ENCODE measurements at places on chromosomes 6 and 20. TPM values are rescaled to one million over a fixed set of nuclear protein-coding genes. Genes with fewer than 3 reads are reported as not detected.

The MAK gene
- total RNA-seq: 0.05 TPM

- no peak for DNase-seq
These were observed 105.4 kb upstream of the MCHR2 start for GRCh38 chr6:100099189-100100074.

The SSTR4 gene
- total RNA-seq: not detected

- DNase-seq: no peak
These were observed 22.1 kb upstream of the HMGCLL1 start for GRCh38 chr6:55601120-55601519.

DNA sequence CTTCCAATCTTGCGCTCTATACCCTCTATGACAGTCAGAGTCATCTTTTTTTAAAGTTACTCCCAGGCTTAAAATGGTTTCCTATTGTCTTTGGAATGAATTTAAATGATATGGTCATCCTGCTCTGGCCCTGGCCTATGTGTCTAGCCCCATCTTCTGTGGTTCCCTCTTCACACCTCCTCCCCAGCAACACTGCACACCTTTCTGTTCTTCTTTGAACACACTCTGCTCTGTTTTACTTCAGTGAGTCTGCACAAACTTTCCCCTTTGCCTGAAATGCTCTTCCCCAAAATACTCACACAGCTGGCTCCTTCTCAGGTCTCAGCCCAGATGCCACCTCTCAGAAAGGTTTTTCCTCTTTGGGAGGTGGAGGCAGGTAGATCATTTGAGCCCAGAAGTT, 132.7 kb downstream of the FYN start:
- DNase-seq: no peak

The DNAH8 gene
- total RNA-seq: 1.5 TPM

DNA sequence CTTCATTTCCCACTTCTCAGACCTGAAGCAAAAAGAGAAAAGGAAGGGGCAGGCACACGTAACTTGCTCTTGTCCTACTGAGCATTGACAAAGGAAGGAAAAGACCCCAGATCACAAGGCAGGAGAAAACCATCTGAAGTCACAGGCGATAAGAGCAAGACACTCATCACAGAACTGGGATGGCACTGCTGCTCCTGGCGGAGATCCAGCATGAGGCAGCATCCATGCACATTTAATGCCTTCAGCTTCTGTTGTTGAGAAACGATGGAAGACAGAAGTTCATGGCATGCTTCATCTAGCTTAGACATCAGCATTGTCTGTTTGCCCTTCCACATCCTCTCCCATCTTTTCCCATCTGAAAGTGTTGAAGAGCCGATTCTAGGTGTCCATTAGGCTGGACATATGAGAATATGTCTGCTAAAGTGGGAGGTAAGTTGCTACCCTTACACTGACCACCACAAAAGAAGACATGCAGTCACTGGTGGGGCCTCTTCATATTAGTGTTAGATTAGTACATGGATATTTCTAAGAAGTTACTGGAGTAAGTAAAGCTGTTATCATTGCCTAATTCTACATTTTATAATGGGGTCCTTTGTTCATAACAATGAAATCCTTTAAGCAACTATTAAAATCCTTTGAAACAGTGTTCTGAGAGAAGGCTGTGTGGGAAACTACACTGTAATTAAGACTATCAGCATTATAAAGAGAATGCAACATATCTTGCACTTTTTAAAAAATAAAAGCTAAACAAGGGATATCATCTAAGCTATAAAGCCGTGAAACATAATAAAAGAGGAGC, 618.5 kb downstream of the C6orf118 start:
- DNase-seq: no peak

DNA sequence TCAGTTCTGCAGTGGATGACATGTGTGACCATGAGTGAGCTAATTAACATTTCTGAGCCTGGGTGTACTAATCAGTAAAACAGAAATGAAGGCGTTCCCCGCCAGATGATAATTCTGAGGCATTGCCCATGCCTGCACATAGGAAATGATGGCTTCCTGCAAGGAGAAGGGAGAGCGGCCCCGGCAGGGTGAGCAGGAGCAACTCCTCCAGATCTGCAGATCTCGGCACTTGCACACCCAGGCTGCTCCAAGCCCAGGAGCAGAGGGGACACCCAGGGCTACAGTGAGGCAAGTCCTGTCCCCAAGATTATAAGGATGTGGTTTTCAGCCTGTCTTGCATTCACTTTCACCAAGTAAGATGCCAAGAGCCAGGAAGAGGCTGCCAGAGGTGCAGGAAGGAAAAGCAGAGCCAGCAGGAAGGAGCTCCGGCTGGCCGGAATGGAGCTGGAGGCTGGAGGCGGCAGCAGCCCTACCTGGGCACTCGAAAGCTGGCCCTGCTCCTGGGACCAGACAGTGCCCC, 177.5 kb upstream of the CST7 start:
- no peak for DNase-seq

DNA sequence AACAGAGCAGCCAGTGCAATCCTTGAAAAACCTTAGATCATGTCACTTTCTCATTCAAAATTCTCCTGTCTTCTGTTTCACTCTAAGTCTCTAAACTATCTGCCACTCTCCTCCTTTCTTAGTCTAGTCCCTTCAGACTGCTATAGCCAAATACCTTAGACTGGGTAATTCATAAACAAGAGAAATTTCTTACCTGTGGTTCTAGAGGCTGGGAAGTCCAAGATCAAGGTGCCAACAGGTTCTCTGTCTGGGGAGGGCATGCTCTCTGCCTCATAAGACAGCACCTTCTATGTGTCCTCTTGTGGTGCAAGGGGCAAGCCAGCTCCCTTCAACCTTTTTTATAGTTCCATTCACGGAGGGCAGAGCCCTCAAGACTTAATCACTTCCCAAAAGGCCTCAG, 156.3 kb downstream of the MTFR2 start:
- no peak for DNase-seq

GRCh38 chr20:62088258-62089127, 22.8 kb upstream of the TAF4 start:
- DNase-seq: no peak

GRCh38 chr6:106892186-106892585, 82.3 kb downstream of the CD24 start:
- DNase-seq: no peak

The CST4 gene
- not detected for total RNA-seq

DNA sequence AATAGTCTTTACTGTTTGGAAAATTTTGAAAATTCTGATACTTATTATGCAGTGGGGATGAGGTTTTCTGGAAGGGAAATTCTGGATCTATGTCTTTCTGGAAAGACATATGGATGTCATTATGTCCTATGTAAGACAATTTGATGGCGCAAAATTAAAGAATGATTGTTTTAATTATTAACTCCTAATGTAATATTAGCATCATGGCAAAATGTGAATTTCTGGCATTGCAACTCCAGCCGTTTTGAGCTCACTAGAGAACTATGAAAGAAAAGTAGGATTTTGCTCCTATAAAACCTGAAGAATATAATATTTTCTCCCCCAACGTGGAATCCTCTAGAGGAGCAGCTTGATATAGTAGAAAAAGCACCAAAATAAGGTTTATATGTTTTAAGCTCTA, 243.2 kb downstream of the RFPL4B start:
- DNase-seq: no peak

DNA sequence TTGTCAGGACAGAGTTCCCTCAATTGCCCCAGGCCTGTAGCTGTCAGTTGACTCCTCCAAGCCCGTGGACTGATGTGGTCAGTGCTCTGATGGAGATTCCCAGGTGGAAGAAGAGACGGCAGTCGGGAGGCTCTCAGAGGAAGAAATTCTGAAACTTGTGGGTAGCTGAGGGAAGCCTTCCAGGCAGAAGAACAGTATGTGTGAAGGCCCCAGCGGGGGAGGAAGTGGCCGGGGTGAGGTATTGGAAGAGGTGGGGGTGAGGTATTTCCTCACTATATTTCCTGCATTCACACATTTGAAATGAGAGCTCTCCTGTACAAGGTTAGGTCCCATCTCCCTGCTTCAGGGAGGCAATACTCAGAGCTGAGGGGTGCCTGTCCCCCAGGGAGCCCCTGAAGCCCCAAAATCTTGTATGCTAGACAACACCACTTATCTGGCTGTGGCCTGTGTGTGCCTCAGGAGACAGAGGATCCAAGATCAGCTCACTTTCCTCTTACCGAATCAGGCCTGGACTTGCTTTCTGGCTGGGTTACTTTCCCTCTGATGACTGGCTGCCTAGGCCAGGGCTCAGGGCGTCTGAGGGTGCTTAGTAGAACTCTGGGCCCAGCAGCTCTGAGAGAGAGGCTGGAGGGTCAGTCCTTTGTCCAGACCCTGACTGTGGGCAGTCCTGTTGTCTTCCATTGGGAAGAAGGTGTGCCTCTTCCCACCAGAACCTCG, 49.3 kb upstream of the MYL9 start:
- DNase-seq: no peak

DNA sequence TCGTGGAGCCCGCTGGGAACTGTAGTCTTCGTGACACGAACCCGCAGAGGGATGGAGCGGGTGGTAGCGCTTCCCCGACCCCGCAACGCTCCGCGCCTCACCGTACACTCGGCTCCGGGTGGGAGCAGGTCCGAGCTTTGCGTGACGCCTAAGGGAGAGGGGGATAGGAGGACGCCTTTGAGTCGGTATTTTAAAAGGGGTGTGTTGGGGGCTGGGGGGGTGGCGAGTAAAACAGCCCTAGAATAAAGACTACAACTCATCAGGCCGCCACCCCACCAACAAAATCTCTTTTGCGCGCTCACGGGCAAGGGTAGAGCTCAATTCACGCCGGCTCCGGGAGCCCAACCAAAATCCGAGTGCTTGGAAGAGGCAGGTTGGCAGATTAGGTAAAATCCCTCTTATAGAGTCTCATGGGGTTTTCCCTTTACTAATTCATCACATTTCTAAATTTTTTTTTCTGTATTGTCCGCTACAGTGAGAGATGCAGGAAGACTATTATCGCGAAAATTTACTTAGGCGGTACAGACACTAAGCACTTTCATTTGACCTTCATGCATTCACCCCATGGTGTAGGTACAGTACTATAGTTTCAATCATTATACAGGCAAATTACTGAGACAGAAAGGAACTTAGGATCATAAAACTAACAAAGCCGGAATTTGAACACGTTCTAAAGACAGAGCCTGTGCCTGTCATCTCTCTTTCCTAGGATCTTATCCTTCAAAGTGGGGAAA, 706 bp upstream of the SNX14 start:
- no peak for DNase-seq

The FOXS1 gene
- total RNA-seq: 4.7 TPM

DNA sequence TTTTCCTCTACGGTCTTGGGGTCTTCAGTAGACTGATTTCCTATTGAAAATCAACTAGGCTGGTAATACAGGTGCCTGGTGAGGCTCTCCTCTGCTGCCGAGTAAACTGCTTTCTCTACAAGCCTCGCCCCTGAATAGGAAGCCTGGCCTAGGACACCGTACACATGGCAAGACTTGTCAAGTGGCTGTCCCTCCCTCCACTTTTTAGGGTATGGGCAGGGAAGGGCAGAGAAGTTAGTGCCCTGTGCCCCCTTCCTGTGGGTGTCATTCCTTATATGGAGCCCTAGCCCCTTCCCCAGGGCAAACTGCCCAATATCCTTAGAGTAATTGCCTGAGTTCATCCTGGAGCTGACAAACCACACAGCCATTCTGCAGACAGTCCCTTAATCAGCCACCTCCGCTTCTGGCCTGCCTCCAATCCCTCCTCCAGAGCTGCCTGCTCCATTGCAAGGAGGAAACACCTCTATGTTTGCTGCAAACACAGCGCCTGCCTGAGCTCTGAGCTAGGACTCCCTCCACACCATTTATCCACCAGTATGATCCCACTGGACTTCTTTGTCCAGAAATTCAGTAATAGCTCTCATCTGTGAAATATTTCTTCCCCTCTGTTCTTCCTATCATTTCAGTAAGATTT, 93.1 kb downstream of the CHD6 start:
- peak; percentile 14 for DNase-seq

The PDYN gene
- total RNA-seq: not detected

GRCh38 chr20:51125780-51126179, 102.9 kb upstream of the KCNG1 start:
- no peak for DNase-seq

The ITPA gene
- total RNA-seq: 17.0 TPM

The RAD21L1 gene
- not detected for total RNA-seq

GRCh38 chr6:93792746-93793145, 373.4 kb upstream of the EPHA7 start:
- DNase-seq: no peak

Measured in urinary bladder (tissue), 4 donors.